PC-9 (cell line): ENCODE measurements at places on chromosomes 11 and 22. TPM values are rescaled to one million over a fixed set of nuclear protein-coding genes. Genes with fewer than 3 reads are reported as not detected.

DNA sequence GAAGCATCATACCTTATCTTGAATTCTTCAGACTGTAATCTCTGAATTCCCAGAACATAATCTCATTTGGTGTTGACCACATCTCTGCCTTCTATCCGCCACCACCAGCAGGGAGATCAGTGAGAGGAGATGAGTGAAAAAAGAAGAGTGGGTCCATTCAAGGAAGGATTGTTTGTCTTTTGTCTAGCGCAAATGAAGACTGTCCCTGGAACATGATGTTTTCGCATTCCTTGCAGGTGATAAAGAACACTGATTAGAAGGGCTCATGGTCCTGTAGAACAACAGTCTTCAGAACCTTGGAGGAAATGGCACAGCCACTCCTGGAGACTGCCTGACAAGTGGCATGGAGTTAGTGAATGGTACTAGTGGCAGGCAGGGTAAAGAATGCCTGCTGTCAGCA, 869.6 kb downstream of the JRKL start:
- H3K27me3 ChIP-seq, result no peaks in the 10 kb centered on the region
- DNase-seq, result no peak
- no peaks in the 10 kb centered on the region for H3K4me1 ChIP-seq
- no peak overlapping the region for H3K4me3 ChIP-seq
- H3K36me3 ChIP-seq, result no peaks in the 10 kb centered on the region

- H3K36me3 ChIP-seq, result no peaks in the 10 kb centered on the region
- no peak overlapping the region for H3K27ac ChIP-seq
- no peak for DNase-seq
- no peaks in the 10 kb centered on the region for H3K4me1 ChIP-seq
Observed at GRCh38 chr11:128598506-128599150, 11.3 kb upstream of the ETS1 start.

DNA sequence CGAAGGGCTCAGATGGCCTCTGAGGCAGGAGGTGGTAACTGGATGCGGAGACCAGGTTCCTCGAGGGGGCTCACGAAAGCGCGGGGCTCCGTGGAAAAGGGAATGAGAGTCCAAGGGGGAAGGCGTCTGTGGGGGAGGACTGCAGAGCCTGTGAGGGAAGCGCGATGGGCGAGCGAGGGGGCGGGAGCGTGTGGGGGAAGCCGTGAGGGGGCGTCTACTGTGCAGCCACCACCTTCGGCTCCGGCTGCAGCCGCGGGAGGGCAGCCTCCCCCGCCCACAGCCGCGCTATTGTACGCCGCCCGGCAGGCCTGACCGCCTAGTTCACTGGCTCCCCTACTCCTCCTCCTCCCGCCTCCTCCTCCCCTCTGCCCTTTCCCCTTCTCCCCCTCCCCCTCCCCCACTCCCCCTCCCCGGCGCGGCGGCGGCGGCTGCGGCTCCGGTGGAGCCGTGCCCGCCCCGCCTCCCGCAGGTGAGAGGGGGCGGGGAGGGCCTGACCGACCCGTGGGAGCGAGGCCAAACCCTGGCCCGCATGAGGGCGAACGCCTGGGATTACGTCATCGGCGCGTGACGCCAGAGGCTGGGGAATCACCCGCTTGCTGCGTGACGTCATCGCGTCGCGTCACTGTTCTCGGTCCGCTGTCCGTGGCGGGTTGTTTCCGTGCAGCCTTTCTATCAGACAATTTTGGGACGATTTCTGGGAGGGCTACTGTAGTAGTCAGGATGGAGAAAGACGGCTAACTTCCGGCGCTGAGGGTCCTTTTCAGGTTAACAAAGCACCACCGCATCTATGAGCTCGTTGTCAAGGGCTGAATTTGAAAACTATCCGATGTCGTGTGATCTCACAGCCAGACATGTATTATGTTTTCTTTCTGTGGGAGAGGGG, at the start of gene PAK1:
Gene PAK1 (minus strand): TSS at position 294 of the 883 bp plus-strand sequence. CDS start 81,574 bp downstream, outside the sequence.
- H3K27me3 ChIP-seq, result no peaks in the 10 kb centered on the region
- H3K4me1 ChIP-seq, result peaks cover 36% of the 10 kb centered on the region
- H3K36me3 ChIP-seq, result no peaks in the 10 kb centered on the region; the same call in 1 of the 2 replicates

- DNase-seq, result no peak
- H3K27ac ChIP-seq, result no peak overlapping the region
- H3K27me3 ChIP-seq, result peaks cover 71% of the 10 kb centered on the region
- no peaks in the 10 kb centered on the region for H3K4me1 ChIP-seq
- no peak overlapping the region for H3K4me3 ChIP-seq
Observed at GRCh38 chr22:22895776-22896445, 8.3 kb downstream of the IGLL5 start.

DNA sequence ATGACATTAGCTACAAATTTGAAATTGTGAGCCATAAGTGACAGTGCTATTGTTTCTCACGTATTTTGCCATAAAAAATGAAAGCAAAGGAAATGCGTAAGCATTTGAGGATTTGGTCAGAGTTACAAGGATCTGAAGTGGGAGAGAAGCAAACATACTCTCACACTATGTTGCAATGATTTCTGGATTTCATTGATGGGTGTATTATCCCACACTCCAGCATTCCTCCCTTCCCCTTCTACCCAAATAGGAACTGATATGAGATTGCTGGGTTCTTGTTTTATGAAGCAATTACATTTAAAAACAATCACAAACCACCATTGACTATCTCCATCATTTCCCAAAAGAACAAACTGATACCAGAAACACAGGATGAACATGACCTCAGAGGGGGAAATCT, 314.0 kb upstream of the CTSC start:
- no peaks in the 10 kb centered on the region for H3K36me3 ChIP-seq
- no peak overlapping the region for H3K27ac ChIP-seq
- H3K27me3 ChIP-seq, result no peaks in the 10 kb centered on the region
- no peaks in the 10 kb centered on the region for H3K4me1 ChIP-seq
- no peak overlapping the region for H3K4me3 ChIP-seq
- DNase-seq, result no peak

DNA sequence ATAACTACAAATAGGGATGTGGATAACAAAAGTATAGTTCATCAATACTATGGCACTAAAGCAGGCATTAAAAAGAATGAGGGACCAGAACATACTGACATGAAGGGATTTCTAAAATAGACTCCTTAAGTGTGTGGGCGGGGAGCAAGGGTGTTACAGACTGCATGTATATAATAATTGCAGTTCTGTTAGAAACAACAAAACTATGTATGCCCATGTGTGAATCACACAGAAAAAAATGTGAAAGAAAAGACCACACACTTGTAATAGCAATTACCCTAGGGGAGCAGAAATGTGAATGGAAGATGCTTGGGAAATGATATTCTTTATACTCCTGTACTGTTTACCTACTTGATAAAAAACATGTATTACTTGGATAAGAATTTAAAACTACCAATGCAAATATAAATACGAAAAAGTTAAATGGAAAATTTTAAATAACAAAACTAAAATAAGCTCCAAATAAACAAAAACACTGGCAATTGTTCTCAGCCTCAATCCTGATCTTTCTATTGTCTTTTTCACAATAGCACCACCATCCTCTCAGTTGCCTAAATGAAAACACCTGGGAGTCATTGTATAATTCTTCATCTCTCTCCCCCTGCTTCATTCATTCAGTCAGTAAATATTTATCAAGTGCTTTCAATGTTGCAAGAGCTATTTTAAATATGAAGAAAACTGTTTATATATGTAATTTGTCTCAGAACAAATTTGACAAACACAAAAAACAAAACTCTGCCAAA, 129.8 kb downstream of the FCHSD2 start:
- no peak overlapping the region for H3K27ac ChIP-seq
- H3K36me3 ChIP-seq, result peaks cover 7% of the 10 kb centered on the region
- H3K4me3 ChIP-seq, result no peak overlapping the region
- no peak for DNase-seq
- no peaks in the 10 kb centered on the region for H3K27me3 ChIP-seq

DNA sequence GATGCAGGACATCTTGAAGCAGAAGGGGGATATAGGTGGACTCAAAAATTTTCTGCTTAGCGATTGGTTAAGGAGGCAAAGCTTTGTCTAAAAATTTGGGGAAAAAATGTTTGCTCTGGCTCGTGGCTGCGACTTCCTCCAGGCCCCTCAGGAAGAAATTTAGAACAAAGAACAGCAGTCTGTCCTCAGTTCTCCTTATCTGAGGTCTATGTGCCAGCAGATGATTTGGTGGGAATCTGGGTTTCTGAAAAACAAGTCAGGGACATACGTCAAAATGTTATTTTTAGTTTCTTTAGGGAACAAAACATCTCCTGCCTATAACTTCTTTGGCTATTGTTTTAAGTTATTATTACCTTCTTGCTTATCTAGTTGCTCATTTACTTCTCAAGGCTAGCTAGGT, 8.1 kb downstream of the OR6M1 start:
- DNase-seq, result no peak
- H3K36me3 ChIP-seq, result no peaks in the 10 kb centered on the region
- H3K4me3 ChIP-seq, result no peak overlapping the region
- no peak overlapping the region for H3K27ac ChIP-seq

DNA sequence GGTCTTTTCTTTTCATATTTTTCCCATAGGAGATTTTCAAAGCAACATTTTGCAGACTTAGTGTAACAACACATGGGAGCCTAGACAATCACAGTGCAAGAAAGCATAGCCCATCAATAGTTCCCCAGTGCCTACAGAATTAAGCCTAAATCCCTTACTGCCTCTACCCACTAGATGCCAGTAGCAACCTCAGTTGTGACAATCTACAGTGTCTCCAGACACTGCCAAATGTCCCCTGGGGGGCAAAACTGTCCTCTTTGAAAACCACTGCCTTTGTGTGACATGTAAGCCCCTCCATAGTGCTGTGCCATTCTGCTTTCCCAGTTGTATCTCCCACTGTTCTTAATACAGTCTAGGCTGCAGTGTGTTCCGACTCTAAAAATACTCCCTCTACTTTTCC, 1329.0 kb downstream of the LRRC4C start:
- H3K36me3 ChIP-seq, result no peaks in the 10 kb centered on the region
- H3K27ac ChIP-seq, result no peak overlapping the region
- no peak overlapping the region for H3K4me3 ChIP-seq

- H3K36me3 ChIP-seq, result no peaks in the 10 kb centered on the region
- H3K27ac ChIP-seq, result no peak overlapping the region
- no peaks in the 10 kb centered on the region for H3K27me3 ChIP-seq
- no peak overlapping the region for H3K4me3 ChIP-seq
- DNase-seq, result no peak
Observed at GRCh38 chr11:92845805-92846204, 123.6 kb upstream of the MTNR1B start.

GRCh38 chr11:21142007-21142406, 472.6 kb downstream of the NELL1 start:
- no peak for DNase-seq
- no peaks in the 10 kb centered on the region for H3K4me1 ChIP-seq
- no peaks in the 10 kb centered on the region for H3K36me3 ChIP-seq
- no peak overlapping the region for H3K27ac ChIP-seq

- H3K4me3 ChIP-seq, result no peak overlapping the region
- no peaks in the 10 kb centered on the region for H3K36me3 ChIP-seq
- no peak for DNase-seq
- H3K27me3 ChIP-seq, result no peaks in the 10 kb centered on the region
- H3K27ac ChIP-seq, result peak overlapping the region; percentile 96
- H3K4me1 ChIP-seq, result peaks cover 65% of the 10 kb centered on the region
Observed at GRCh38 chr11:73259406-73260126, 12.6 kb upstream of the P2RY6 start.

- H3K4me3 ChIP-seq, result no peak overlapping the region
- no peak for DNase-seq
- H3K27me3 ChIP-seq, result no peaks in the 10 kb centered on the region; the same call in 1 of the 2 replicates
Observed at GRCh38 chr11:132200353-132200936, 830.0 kb downstream of the NTM start.

DNA sequence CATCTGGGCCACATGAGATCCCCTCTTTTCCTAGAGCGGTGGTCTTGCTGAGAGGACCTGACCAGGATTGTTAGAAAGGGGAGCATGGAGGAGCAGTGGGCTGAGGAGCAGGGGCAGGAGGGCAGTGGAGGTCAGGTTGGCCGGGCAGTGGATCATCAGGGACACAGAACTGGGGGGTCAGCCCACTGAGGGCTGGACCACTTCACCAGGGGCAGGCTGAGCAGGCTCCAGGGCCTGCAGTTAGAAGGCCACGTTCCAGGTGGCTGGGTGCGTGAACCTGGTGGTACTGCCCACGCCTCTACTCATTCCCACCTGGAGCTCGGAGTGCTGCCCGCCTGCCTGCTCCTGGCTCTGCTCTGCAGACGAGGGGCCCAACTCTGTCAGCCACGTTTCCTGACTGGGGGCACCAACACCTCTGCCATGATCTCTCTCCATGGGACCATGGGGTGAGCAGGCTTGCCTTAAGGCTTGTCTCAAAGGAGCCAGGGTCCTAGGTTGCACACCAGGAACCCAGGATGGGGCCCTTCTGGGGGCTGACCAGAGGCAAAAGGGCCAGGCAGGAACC, 9.7 kb downstream of the MRGPRF start:
- peaks cover 10% of the 10 kb centered on the region for H3K4me1 ChIP-seq
- no peak overlapping the region for H3K4me3 ChIP-seq
- H3K27me3 ChIP-seq, result peaks cover 29% of the 10 kb centered on the region

DNA sequence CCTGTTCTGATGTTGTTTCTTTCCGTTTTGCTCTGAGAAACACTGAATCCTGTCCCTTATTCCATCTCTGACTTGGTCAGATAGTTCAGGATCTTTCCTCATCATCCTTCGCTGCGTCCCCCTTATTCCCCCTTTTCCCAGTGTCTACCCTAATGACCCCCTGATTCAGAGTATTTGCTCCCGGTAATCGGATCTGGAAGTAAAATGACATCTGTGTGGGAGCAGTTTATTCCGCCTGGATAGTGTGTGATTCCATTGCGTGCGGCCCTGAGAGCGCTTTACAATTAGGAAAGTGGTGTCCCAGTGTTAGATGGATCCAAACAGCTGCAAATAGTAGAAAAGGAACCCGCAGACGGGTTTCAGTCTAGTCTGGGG, 606 bp downstream of the DRG1 start:
- no peaks in the 10 kb centered on the region for H3K27me3 ChIP-seq
- H3K27ac ChIP-seq, result peak overlapping the region; percentile 34
- peaks cover 15% of the 10 kb centered on the region for H3K36me3 ChIP-seq
- no peak for DNase-seq

GRCh38 chr22:38416621-38417251, 38.3 kb downstream of the KCNJ4 start:
- H3K4me3 ChIP-seq, result no peak overlapping the region
- H3K4me1 ChIP-seq, result no peaks in the 10 kb centered on the region
- DNase-seq, result peak; percentile 16
- no peaks in the 10 kb centered on the region for H3K27me3 ChIP-seq
- H3K27ac ChIP-seq, result no peak overlapping the region

GRCh38 chr22:50620593-50621355, 7.2 kb downstream of the ARSA start:
- H3K36me3 ChIP-seq, result no peaks in the 10 kb centered on the region
- H3K4me3 ChIP-seq, result peak overlapping the region; percentile 38; the same call in 1 of the 2 replicates
- H3K27ac ChIP-seq, result no peak overlapping the region
- H3K27me3 ChIP-seq, result no peaks in the 10 kb centered on the region

DNA sequence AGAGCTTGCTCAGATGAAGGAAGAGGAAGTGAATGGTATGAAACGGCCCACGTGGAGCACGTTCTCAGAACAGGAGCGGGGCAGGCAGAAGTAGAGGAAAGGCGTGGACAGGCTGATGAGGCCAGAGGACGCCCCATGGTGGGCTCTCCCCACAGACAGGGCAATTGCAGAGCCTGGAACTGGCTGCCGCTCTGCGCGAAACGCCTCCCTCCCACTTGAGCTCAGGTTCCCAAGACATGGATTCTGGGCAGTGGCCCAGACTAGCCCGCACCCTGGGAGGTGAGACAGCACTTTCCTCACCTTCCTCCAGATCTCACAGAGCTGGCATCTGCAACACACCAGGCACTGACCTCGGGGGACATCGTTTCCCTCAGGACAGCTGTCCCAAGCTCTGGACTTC, 117.6 kb downstream of the PHF21B start:
- no peaks in the 10 kb centered on the region for H3K4me1 ChIP-seq
- no peak overlapping the region for H3K27ac ChIP-seq
- H3K27me3 ChIP-seq, result peaks cover 51% of the 10 kb centered on the region

The DGAT2 gene
- 6.5 and 7.1 TPM in 2 replicates for total RNA-seq

The RTN4R gene
- 5.0 and 7.0 TPM in 2 replicates for total RNA-seq

The SHANK2 gene
- 49.2 and 50.5 TPM in 2 replicates for total RNA-seq

The CCDC116 gene
- 0.33 and 0.63 TPM in 2 replicates for total RNA-seq

The AMPD3 gene
- 16.5 and 17.4 TPM in 2 replicates for total RNA-seq

The KLHDC7B gene
- total RNA-seq, result 0.72 and 4.7 TPM in 2 replicates

The PGR gene
- total RNA-seq, result not detected in 2 replicates

The CECR2 gene
- not detected in 2 replicates for total RNA-seq

The MUC2 gene
- 0.03 and 0.04 TPM in 2 replicates for total RNA-seq
